ENCODE measurements at places on chromosomes 7 and 10. TPM values are rescaled to one million over a fixed set of nuclear protein-coding genes. Genes with fewer than 3 reads are reported as not detected.

The DYDC2 gene
- not detected for total RNA-seq

The LIPF gene
- not detected for total RNA-seq

The AOAH gene
- 5.4 TPM for total RNA-seq

The AKR1C8 gene
- total RNA-seq = 8.5 TPM

The PPIA gene
- total RNA-seq = 677 TPM

The MNX1 gene
- not detected for total RNA-seq

The ZNF365 gene
- total RNA-seq = 3.5 TPM

The POLL gene
- 57.0 TPM for total RNA-seq

The ASCC1 gene
- total RNA-seq = 14.3 TPM

The GPR26 gene
- not detected for total RNA-seq

The RAB11FIP2 gene
- total RNA-seq = 23.5 TPM

The SPDYE16 gene
- total RNA-seq = 0.73 TPM

The AMZ1 gene
- 1.6 TPM for total RNA-seq

The IDI2 gene
- total RNA-seq = not detected

The OR9A2 gene
- total RNA-seq = not detected

The FMC1 gene
- 6.7 TPM for total RNA-seq

The FFAR4 gene
- not detected for total RNA-seq

The PNLIPRP3 gene
- not detected for total RNA-seq

The ACBD7 gene
- not detected for total RNA-seq

The RPEL1 gene
- not detected for total RNA-seq

Measured in CD4-positive, alpha-beta memory T cell (primary cell).